ENCODE measurements at places on chromosomes 13 and 19. TPM values are rescaled to one million over a fixed set of nuclear protein-coding genes. Genes with fewer than 3 reads are reported as not detected.

Gene TUBB4A
- 0.35 TPM for total RNA-seq

Gene ZNF470
- total RNA-seq: 5.8 TPM

Gene ADGRE3
- 0.50 TPM for total RNA-seq

Gene KIRREL2
- total RNA-seq: 0.08 TPM

Gene DIRAS1
- total RNA-seq: 2.0 TPM

Gene KLC3
- 0.73 TPM for total RNA-seq

Gene KIR2DL4
- 0.76 TPM for total RNA-seq

Gene CYP2F1
- 1.0 TPM for total RNA-seq

Gene ZNF792
- 9.9 TPM for total RNA-seq

Gene MEF2B
- total RNA-seq: 1.1 TPM

Gene YJU2
- total RNA-seq: 13.2 TPM

Gene IL4I1
- 6.5 TPM for total RNA-seq

Gene ZNF419
- total RNA-seq: 10.2 TPM

Gene KLK2
- not detected for total RNA-seq

Gene RAB20
- 42.4 TPM for total RNA-seq

Measured in left lung (tissue), 14 donors.